ENCODE measurements at places on chromosomes 5 and 9.
A peak's percentile ranks its signal among the peaks of the same experiment; 100 is the strongest.

DNA sequence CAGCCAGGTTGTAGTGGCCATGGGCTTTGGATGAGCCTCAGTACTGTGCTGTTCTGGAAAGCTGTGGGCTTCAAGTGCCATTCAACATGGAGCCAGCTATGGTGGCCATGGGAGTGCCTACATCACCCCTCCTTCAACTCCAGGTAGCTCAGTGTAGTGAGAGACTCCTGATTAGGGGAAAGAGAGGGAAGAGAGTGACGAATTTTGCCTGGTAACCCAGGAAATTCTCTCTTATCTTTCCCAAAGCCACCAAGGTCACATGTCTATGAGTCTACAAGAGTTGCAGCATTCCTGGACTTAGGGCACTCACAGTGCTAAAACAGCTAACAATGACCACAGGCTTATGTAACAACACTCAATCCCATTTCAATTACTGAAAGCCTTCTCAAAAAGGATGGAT lies 81.7 kb upstream of the SPTLC1 start:
- DNase-seq, result no peak

- no peak for DNase-seq
Measured at GRCh38 chr5:83729362-83729761, 8.7 kb upstream of the HAPLN1 start.

GRCh38 chr9:130219661-130220096 lies 45.9 kb upstream of the HMCN2 start:
- DNase-seq, result no peak

DNA sequence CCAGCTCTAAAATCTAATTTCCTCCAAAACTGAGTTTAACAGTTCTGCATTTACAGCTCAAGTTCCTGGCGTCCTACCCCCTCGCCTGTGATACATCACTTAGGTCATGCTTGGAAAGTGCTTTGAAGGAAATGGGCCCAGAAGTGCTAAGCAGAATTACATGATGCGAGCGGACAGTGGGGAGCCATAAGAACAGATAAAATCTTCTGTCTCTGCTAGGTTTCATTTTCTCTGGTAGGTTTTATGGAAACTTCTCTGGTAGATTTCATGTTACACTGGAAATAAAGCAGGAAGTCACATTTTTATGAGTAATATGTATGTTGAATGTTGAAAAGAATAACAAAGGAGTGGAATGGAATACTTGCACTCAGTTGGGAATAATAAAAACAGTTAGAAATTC lies 138.3 kb downstream of the ZDHHC21 start:
- no peak for DNase-seq

DNA sequence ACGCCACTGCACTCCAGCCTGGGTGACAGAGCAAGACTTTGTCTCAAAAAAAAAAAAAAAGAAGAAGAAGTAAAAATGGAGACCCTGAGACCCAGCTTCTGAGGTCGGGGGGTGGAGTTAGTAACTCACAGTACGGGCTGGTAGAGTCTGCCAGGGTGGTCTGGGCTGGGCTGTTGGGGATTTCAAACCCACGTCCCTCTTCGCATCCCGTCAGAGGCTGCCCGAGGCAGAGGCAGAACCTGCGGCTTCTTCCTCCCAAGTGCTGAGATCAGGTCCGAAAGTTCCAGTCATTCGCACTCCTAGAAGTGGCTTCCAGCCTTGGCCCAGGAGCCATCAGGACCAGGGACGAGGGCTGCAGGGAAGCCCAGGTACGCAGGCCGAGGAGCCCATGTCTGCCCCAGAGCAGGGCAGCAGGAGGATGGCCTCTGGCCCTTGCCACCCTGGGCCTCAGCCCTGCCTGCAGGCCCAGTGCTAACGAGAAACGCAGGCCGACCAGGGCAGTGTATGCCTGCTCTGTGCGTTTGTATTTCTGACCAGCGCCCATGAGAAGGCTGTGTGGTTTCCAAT lies 9.9 kb upstream of the SLC2A6 start:
- no peak for DNase-seq

DNA sequence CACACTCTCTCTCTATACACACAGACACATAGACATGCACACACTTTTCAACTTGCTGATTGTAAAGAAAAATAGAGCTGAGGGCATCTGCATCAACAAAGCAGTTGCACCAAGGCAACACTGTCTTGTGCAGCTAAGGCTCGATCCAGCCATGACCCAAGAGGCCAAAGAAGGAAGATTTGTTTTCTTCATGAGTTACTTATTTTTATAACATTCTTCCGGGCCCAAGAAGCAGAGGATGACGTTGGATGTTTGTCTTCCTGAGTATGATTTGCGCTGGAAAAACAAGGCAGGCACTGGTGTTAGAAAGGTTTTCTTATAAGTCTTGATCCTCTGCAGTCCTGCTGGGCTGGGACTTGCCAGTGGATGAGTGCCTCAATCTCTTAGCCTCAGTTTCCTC lies 344.1 kb downstream of the ADAMTS6 start:
- DNase-seq, result no peak

- DNase-seq, result no peak
Measured at GRCh38 chr9:112013266-112013665, 116.7 kb downstream of the UGCG start.

DNA sequence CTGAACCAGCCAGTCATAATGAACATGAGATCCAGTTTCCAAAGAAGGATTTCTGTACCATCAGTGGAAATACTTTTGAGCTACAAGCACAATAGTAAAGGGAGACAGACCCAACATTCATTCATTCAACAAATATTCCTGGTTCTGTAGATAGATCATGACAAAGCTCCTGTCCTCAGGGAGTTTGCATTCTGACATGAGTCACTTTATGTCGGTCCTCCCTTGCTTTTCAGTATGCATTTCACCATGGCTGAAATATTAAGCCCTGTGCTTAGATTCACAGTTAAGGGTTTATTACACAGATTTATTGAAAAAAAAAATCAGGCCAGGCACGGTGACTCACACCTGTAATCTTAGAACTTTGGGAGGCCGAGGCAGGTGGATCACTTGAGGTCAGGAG lies 5.4 kb upstream of the MYOT start:
- DNase-seq, result no peak

- DNase-seq, result peak; percentile 93
Measured at GRCh38 chr5:93582677-93583438, at the start of gene NR2F1. TSS of gene NR2F1 (plus strand) at chr5:93583222. CDS start at chr5:93585024, 1,802 bp downstream.

DNA sequence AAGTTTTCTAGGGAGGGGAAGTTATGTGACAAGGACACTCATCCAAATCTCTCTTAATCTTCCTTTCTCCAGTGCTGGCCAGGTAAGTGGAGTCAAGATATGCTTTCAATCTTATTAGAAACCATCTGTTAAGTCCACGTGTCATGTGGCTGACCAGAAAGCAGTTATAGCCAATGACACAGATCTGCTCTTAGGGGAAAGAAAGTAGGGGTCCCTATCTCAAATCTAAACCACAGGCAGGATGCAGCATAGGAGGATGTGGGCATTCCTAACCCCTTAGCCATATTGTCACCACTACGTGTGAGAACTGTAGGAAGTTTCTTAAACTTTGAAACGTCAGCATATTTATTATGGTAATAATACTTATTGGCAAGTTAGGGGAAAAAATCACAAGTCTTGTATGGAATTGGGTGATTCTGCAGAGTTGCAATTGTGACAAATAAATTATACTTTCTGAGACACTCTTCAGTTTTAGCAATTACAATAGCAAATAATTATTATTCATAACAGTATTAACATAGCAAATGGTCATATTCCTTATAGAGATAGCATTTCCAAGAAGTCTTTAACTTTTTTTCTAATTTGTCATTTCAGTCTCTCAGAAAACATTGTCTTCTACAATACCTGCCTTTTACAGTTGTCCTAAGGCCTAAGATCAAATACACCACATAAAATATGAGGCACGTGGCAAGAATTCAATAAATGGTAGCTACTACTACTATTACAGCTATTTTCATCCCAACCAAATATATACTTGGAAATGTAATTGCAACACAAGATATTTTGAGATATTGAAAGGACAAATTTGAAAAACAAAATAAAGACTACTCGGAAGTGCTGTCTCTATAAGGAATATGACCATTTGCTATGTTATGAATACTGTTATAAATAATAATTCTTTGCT lies 236.9 kb downstream of the PDE4D start:
- no peak for DNase-seq

GRCh38 chr5:55159763-55160492 lies at the start of gene GPX8:
TSS of gene GPX8 (plus strand) at chr5:55160171. CDS start at chr5:55160193, 22 bp downstream.
- peak; percentile 43 for DNase-seq

- DNase-seq, result no peak
Measured at GRCh38 chr9:80881320-80881719, 808.0 kb downstream of the TLE1 start.

DNA sequence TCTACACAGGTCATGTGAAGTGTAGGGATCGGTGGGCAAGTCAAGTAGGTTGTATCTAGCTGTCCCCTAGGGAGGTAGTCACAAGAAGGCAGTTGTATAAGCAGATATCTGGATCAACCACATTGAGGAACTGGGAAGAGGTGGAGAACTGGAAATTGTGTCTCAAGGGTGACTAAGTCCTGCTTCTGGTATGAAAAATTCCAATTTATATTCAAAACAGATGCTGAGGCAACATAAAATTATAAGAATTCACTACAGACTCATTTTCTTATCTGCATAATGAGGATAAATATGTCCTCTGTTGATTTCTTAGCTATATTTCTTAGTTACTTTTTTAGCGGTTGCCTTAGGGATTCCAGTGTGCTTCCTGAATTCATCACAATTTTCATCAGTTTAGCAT lies 46.8 kb downstream of the GALNT12 start:
- no peak for DNase-seq

- no peak for DNase-seq
Measured at GRCh38 chr9:87108661-87109060, 161.4 kb upstream of the GAS1 start.

DNA sequence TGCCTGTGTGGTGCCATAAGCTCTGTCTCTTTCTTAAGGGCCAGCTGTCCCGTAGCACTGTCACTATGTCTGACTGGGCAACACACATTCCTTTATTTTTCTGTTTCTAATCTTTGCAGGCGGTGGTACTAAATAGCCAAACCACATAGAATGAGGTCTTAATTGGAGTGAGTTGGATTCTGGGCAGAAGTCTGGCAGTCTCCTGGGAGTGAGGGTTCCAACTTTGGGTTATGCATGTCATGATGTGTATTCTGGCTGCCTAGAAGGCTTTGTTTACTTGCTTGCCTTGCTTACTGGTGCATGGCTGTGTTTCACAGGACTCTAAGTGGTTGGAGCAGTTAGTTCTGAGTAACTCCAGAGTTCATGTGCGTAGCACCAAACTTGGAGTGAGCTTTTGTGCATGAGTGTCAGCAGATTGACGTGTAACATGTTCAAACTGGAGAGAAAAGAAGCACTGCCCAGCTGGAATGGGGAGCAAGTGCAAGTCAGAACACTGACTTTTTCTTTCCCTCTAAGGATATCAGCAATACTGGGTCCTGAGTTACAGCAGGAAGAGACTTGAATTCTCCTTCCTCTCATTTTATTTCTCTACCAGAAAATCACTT lies 185.8 kb downstream of the PCSK1 start:
- DNase-seq, result no peak

- no peak for DNase-seq
Measured at GRCh38 chr9:122294531-122294930, 29.8 kb downstream of the MRRF start.

DNA sequence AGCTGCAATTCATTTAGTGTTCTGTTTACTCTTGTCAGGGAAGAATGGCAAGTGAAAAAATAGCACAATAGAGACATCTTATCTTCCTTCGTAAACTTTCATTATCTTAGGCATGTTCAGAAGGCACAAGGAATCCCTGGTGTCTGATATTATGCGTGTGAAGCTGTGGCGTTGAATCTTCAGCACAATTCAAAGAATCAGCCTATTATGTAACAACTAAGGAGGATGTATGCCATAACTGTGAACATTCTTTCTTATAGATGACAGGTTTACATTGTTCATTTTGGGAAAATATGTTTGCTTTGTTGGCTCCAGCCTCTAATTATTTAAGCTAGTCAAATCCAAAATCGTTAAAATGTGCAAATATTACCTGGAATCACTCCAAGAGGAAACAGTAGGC lies 446.1 kb downstream of the ANXA1 start:
- DNase-seq, result peak; percentile 21

- no peak for DNase-seq
Measured at GRCh38 chr5:134874831-134875655, 872 bp downstream of the TXNDC15 start.

GRCh38 chr5:179733772-179734126 lies 1.1 kb downstream of the MAML1 start:
- no peak for DNase-seq

GRCh38 chr5:28823231-28823630 lies 1784.8 kb upstream of the CDH9 start:
- no peak for DNase-seq

- DNase-seq, result no peak
Measured at GRCh38 chr5:143738417-143739401, 73.3 kb upstream of the HMHB1 start.

GRCh38 chr5:40406741-40407211 lies 272.9 kb upstream of the PTGER4 start:
- no peak for DNase-seq

- DNase-seq, result no peak
Measured at GRCh38 chr5:10172247-10172646, 77.4 kb downstream of the ATPSCKMT start.

GRCh38 chr9:755454-756381 lies 85.8 kb upstream of the DMRT1 start:
- DNase-seq, result no peak

DNA sequence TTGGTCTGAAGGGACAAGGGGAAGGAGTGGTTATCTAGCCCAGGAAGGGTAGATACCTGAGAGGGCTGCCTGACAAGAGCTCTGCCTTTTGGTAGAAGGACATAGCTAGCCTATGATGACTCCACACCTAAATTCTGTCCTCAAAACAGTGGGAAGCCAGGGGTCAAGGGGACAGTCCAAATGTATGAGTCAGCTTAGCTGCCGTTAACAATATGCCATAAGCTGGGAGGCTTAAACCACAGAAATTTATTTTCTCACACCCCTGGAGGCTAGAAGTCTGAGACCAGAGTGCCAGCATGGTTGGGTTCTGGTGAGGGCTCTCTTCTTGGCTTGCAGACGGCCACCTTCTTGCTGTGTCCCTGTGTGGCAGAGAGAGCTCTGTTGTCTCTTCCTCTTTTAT lies 306.4 kb downstream of the NTRK2 start:
- no peak for DNase-seq

- DNase-seq, result no peak
Measured at GRCh38 chr5:13133951-13134350, 810.5 kb downstream of the DNAH5 start.

DNA sequence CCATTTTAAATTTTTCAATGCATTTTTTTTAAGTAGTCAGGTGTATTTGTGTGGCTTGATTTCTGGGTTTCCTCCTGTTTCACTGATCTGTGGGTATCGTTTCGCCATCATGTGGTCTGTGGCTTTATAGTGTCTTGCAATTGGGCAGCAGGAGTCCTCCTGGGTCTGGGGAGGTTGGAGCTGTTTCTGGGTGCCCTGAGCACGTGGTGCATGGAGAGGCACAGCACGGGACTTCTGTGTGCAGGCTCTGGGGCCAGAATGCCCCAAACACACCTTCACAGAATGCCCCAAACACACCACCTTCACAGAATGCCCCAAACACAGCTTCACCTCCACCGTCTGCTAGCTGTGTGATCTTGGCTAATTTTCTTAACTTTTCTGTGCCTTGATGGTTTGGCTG lies 82.6 kb upstream of the COL5A1 start:
- DNase-seq, result no peak

All from NCI-H2029 (cell line).